ENCODE measurements at places on chromosomes 2 and 18.

DNA sequence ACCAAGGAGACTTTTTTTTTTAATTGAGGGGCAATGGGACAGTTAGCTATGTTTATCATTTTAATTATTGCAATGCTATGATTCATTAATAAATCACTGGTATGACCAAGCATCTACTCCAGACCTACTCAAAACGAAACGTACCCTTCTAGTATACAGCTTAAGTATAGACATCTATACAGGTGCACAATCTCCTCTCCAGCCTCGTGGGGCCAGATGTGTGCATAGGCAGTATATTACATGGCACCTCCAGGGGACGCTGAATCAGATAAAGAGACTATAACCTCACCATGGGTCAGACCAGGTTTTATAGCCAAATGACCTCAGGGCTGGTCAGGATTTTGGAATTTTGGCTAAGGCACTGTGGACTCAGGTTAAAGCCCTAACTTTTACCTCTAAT lies 86.6 kb downstream of the SS18 start:
- no peak for DNase-seq

GRCh38 chr2:172200495-172201085 lies 97.9 kb upstream of the DLX2 start:
- DNase-seq, result peak; percentile 18

DNA sequence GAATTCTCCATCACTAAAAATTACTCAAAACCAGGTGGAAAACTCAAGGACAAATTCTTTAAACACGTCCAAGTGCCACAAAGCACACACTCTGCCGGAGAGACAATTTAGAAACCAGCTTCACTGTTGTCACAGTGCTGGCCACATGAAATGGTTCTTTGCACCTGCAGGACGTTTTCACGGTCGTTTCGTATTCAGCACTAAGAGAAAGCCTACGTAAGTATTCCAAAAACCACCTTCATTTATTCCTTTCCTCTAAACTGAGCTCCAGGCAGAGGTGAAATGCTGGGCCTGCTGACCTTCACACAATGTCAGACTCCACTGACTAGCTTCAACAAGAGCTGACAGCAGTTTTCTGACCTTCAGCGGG lies 680 bp downstream of the ATP5F1A start:
- peak; percentile 33 for DNase-seq

GRCh38 chr2:54634564-54635511 lies 88.6 kb upstream of the EML6 start:
- DNase-seq, result peak; percentile 16

GRCh38 chr2:170715062-170715931 lies at the start of gene SP5:
TSS of gene SP5 (plus strand) at chr2:170715337. CDS start at chr2:170715513, 176 bp downstream.
- DNase-seq, result peak; percentile 53

GRCh38 chr2:184336688-184337087 lies 261.6 kb upstream of the ZNF804A start:
- no peak for DNase-seq

GRCh38 chr18:76937597-76937996 lies 115.2 kb downstream of the ZNF236 start:
- no peak for DNase-seq

DNA sequence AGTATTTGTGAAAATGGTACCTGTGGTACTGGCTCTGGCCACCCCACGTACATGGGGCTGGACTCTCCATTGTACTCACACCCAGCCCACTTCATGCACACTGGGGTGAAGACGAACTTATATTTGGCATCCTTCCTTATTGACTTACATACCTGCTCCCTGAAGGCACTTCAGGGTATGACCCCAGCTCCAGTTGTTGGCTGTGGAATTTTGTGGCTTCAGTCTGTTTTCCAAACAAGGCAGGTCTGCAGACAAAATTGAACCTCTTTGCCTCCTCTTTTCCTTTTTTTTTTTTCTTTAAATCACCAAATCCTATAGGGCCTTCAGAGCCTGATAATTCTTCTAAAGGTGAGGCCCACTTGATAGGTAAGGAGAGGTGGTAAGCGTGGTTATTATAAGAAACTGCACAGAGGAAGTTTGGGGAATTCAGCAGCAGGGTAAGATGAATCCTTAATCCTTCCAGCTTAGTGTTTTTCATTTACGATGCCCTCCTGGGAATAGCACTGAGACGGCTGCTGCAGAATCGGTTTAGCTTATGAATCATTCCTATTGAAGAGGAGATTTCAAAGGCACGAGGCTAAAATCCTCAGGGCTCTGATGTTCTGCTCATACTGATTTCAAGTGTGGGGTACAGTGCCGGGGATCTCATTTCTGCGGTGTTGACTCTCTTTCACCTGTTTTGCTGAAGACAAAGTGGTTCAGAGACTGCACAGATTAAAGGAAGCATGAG lies 55.2 kb downstream of the KIF5C start:
- no peak for DNase-seq

- DNase-seq, result no peak
Measured at GRCh38 chr18:76619261-76619620, 124.2 kb upstream of the ZNF516 start.

DNA sequence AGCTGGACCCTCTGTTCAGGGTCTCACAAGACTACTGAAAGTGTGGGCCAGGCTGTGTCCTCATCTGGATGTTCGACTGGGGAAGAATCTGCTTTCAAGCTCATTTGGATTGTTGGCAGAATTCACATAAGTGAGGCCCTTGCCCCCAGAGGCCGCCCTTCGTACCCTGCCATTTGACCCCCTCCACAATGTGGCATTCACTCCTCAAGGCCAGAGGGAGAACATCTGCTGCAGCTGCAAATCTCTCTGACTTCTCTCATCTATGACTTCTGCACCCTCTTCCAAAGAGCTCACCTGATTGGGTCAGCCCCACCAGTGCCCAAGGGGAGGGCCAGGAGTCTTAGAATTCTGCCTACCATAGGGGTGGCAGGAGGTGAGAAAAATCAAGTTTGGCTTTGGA lies 3.9 kb upstream of the CNDP2 start:
- no peak for DNase-seq

DNA sequence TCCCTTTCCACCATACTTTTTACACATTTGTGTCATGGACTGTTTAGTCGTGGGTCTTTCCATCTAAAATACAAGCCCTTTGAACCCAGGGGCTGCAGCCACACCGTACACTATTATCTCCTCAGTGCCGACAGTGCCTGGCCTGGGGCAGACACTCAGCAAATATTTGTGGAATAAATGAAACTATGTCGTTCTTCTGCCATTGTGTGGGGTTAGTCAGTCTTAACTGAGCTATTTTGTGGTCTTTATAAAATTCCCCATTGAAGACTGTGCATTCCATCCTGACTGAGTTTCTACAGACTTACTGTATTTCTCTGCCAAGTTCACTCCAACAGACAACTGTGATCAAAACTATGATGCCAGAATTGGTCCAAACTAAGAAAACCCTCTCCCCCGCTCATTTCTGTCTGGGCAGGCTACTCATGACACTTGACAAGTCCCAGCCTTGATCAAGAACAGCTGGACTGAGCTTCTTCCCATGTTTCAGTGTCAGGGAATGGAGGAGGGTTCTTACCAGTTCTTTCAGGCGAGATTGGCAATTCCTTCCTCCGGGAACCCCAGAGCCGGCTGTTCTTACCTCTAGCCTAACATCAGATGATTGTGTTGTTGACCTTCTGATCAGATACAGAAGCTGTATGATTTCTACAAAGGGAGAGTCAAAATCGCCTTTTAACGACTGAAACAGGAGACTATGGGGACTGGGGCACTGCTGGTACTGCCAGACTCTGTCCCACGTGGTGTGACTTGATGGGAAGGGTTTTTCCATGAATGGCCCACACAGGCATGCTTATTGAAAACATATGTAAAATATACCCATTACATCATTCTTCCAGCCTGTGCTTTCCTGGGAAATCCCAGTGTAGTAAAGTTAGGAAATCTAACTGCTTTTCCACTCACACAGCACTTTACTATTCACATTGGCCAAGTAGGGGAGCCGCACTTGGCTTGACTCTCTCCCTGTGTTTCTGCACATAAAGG lies 77.4 kb upstream of the NPAS2 start:
- DNase-seq, result no peak

GRCh38 chr18:49677081-49677480 lies 115.2 kb downstream of the LIPG start:
- DNase-seq, result no peak

- no peak for DNase-seq
Measured at GRCh38 chr2:1656961-1657841, 87.1 kb downstream of the PXDN start.

GRCh38 chr18:75073654-75074053 lies 135.3 kb downstream of the PTGR3 start:
- no peak for DNase-seq

DNA sequence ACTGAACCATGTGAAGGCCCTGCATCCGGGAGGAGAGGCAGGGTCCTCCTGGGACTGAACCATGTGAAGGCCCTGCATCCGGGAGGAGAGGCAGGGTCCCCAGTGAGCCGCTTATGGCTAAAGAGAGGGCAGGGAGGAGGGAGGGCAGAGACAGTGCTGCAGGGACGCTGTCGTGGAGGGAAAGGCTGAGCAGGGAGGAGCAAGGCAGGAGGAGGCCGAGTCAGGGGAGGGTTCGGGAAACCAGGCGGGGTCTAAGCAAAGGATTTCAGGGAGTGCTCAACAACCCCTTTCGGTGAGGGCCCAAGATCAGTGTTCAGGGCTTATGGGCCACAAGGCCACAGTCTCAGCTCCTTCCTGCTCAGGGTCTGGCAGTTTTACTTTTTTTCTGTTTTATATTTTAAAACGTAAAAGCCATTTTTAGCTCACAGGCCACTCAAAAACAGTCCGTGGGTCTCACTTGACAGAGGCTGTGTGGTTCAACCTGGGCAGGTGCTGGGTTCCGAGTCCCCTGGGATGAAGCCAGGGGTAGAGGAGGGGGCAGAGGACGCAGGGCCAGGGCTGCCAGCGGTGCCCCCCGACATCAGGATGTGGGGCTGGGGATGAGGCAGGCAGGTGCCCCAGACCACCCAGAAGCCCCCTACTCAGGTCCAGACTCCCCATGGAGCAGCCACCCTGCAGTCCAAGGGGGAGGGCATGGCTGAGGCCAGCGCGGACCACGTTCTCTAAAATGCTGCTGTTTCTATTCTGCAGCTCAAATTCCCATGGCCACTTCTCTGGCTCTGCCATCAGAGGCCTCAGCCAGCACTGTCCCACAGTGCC lies 5.2 kb downstream of the TMEM18 start:
- DNase-seq, result no peak

- DNase-seq, result no peak
Measured at GRCh38 chr2:127610561-127610960, 35.4 kb upstream of the GPR17 start.

- no peak for DNase-seq
Measured at GRCh38 chr2:223075301-223076270, 23.6 kb downstream of the KCNE4 start.

DNA sequence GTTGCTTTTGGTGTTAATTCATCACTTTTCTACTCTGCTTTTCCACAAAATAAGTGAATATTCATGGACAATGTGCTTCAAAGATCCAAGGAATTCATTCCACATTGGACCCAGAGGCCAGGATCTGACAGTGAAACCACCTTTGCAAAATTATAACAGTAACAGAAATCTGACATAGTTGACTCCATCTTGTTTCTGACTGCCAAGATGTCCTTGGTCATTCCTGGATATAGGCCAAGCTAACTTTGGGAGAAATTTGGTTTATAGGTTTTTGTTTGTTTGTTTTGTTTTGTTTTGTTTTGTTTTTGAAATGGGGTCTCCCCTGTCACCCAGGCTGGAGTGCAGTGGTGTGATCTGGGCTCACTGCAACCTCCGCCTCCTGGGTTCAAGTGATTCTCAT lies 10.3 kb downstream of the MPPE1 start:
- no peak for DNase-seq

- no peak for DNase-seq
Measured at GRCh38 chr2:27121906-27122305, 1.7 kb upstream of the ABHD1 start.

GRCh38 chr2:112841295-112842044 lies 4.9 kb upstream of the IL1B start:
- no peak for DNase-seq

- DNase-seq, result no peak
Measured at GRCh38 chr2:7997279-7997678, 684.6 kb upstream of the ID2 start.

- peak; percentile 42 for DNase-seq
Measured at GRCh38 chr18:58505181-58505580, 123.7 kb downstream of the ALPK2 start.

- no peak for DNase-seq
Measured at GRCh38 chr2:208280234-208280633, 14.2 kb downstream of the PIKFYVE start.

GRCh38 chr2:170017860-170018532 lies 160.0 kb upstream of the MYO3B start:
- no peak for DNase-seq

DNA sequence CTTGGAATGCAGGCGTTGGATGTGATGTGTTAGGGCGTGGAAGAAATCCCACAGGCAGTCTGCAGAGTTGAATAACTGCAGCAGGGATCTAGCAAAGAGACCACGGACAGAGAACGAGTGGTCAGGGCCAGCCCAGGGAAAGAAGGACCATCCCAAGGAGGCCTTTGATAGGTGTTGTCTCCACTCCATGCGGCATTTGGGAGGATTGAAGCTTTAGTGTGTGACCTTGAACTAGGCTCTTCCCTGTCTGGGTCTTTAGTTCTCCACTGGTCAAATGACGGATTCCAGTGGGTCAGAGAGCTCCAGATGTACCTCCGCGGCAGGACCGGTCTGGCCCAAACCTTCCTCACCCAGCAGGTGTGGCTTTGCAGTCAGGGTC lies 18.4 kb downstream of the GREB1 start:
- DNase-seq, result no peak

DNA sequence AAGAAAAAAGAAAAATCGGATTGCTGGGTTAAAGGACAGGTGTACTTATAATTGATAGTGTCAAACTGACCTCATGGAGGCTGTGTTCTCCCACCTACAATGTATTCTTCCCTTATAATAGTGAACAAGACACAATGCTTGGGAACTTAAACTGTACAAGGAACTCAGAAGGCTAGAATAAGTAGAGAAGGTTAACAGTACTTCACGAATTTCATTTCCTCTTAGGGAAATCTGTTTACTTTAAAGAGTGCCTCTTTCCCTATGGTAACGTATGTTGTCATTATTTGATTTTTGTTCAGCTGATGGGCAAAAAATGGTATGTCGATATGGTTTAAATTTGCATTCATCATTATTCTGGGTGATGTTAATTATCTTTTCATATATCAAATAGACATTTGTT lies 9.2 kb upstream of the HK2 start:
- DNase-seq, result no peak

DNA sequence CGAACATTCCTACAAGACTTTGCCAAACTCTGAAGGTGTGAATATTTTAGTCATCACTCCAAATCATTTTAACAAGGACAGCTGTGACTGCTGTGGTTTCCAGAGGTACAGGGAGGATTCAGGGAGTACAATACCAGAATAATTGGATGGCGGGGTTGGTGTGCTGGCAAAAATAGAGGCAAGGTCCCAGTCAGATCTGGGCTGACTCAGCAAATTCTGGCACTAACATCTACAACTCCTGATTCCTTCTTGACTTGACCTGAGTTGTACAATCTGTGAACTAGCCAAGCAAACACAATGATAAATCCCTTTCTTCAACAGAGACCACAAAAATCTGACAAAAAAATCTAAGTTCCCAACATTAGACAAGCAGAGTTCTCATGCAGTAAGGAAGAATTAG lies 40.4 kb downstream of the RMP24 start:
- no peak for DNase-seq
